Fibroblast of lung (primary cell): ENCODE measurements at places on chromosomes 2 and 18. TPM values are rescaled to one million over a fixed set of nuclear protein-coding genes. Genes with fewer than 3 reads are reported as not detected.

Gene VPS54
- polyA plus RNA-seq: 14.8 and 18.4 TPM in 2 replicates

Gene GALNT5
- 51.5 and 63.7 TPM in 2 replicates for polyA plus RNA-seq

Gene SAG
- polyA plus RNA-seq: not detected in 2 replicates

Gene SLC9A4
- polyA plus RNA-seq: not detected in 2 replicates

Gene WNT10A
- polyA plus RNA-seq: not detected in 2 replicates

Gene CTAGE1
- polyA plus RNA-seq: 0.02 TPM in 1 of 2 replicates, not detected in the other

Gene FNDC4
- 9.6 and 15.2 TPM in 2 replicates for polyA plus RNA-seq

Gene RAD51AP2
- polyA plus RNA-seq: 0.02 TPM in 1 of 2 replicates, not detected in the other

Gene VWA3B
- not detected in 2 replicates for polyA plus RNA-seq

Gene BCL11A
- polyA plus RNA-seq: 0.09 TPM in 1 of 2 replicates, not detected in the other

DNA sequence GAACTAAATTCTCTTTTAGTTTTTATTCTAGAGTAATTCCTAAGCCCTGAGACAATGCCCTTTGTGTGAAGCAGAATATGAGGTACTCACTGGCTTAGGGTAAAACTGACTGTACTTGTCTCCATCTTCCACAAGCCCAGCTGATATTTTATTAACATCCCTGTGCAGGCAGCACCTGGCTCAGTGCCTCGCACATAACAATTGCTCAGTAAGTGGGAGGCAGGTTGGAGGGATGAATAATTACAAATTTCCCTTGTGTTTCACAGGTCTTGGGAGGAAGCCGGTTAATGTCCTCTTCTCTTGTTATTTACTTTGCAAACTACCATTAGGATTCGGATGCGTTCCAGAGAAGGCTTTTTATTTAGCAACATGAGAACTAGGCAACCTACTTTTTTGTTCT lies 249.8 kb upstream of the FSHR start:
- no peak for DNase-seq

DNA sequence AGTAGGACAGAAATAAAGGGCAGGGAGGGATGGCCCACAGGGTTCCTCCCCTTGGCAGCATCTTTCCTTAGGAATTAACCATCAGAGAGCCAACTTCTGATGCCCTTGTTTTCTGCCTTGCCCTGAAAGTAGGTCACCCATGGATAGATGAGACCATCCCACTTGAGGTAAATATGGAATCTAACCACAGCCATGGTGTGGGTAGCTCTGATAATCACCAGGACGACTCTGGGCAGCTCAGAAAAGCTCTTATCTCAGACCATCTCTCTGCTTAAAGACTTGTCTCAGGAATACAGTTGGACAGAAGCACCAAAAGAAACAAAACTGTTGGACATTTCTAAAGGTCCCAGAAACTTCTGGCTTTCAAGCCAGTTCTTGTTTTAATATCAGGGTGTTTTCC lies 101.4 kb upstream of the CELF4 start:
- no peak for DNase-seq

DNA sequence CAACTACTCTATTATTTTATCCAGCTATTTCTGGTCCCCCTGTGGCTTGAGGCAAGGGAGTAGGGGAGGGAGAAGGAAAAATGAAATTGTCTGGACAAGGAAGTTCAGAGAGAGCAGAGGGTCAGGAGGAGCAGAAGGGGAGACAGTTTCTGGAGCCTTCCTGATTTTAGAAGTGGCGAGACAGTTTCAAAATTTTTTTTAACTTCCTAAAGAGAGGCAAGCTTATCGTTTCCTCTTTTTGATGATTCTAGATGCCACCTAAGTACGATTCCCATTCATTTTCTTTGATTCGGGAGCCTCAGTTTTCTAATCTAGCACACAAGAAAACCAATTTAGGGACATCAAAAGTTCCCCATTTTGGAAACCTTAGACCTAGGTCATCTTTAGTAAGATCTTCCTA lies 96.9 kb upstream of the B3GNT2 start:
- DNase-seq: no peak

GRCh38 chr2:207133458-207133819 lies 32.3 kb downstream of the KLF7 start:
- DNase-seq: no peak

DNA sequence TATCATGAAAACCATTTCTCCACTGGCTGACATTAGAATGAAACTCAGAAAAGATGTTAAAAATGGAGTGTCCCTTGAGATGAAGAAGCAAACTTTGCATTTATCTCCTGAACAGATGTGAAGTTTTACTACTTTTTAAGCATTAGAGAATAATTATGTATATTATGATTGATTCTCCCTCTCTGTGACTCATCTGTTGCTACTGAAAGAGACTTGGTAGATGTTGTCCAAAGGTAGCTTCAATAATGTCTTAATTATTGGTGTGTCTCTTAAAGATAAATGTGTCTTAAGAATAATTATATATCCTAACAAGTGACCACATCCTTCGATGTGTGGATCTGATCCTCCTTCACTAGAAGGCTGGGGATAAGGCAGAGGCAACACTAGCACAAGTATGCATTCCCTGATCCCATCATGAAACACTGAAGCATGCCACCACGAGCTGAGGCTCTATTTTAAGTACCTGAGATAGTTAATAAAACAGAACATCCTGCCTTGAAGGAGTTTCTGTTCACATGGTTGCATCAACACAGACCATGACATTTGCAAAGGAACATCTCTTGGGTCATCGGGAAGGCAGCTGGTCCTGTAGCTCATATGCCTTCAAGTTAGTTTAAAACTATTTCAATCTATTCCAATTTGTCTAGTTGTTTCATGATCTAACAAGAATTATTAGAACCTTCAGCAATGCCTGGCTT lies 15.5 kb downstream of the RND3 start:
- DNase-seq: no peak

DNA sequence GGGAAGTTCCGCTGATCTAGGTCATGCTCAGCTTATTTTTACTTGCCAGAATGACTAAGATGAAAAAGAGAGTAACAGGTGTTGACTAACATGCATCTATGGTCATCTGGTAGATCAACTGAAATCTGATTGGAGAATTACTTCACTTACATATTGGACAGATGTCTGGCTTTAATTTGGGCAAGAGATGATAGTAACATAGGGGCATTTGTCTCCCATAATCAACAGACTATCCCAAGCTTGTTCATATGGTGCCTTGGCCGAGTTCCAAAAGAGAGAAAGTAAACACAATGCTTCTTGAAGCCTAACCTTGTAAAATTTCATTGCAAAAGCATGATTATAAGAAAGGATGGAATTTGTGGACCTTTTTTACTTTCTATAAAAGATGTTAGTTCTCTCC lies 503.7 kb downstream of the ADCYAP1 start:
- no peak for DNase-seq

- DNase-seq: no peak
Measured at GRCh38 chr2:129006135-129006886, 687.6 kb upstream of the HS6ST1 start.

DNA sequence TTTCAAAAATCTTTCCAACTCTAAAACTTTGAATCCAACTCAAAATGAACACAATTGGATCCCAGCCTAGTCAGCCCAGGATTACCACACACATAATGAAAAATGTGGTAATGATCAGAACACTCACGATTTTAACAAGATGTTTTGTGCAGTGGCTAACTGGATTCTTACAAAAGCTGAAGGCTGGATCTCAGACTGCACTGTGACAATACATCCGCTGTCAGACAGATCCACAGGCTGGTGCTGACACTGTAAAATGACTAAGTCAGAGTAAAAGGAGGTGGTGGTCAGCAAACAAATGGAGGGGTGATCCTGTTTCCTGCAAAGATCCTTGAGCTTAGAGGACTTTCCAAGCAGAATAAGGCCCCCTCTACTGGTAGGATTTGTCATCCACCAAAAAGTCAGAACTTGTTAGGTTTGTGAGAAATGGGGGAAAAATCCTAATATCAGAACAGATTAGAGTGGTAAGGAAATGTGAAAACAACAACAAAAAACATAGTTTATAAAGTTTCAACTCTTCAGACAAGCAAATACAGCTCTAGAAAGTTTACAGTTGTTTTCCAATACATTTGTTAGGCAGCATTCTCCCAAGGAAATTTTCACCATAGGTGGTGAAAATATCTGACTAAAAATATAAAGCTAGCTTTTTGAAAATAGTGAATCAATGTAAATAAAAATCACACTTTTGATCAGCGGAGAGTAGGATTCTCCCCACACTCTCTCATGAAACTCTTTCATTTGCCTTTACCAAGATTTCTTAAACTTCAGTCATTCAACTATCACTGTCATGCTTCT lies 211.9 kb downstream of the AGPS start:
- DNase-seq: peak; percentile 67

DNA sequence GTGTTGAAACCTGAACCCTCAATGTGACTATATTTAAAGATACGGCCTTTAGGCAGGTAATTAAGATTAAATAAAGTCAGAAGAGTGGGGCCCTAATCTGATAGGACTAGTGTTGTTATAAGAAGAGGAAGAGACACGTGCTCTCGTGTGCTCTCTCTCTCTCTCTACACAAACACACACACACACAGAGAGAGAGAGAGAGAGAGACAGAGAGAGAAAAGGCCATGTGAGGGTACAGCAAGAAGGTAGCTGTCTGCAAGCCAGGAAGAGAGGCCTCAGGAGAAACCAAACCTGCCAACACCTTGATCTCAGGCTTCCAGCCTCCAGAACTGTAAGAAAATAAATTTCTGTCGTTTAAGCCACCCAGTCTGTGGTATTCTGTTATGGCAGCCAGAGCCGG lies 106.7 kb downstream of the FTCDNL1 start:
- no peak for DNase-seq

- peak; percentile 26 for DNase-seq
Measured at GRCh38 chr2:20049637-20050036, 1.8 kb downstream of the LAPTM4A start.

GRCh38 chr18:32019251-32019948 lies 775 bp downstream of the RNF125 start:
- DNase-seq: peak; percentile 34

- no peak for DNase-seq
Measured at GRCh38 chr2:113005030-113005509, at the start of gene IL36A. Gene IL36A (plus strand): TSS chr2:113005459. CDS start chr2:113005872, 413 bp downstream.

DNA sequence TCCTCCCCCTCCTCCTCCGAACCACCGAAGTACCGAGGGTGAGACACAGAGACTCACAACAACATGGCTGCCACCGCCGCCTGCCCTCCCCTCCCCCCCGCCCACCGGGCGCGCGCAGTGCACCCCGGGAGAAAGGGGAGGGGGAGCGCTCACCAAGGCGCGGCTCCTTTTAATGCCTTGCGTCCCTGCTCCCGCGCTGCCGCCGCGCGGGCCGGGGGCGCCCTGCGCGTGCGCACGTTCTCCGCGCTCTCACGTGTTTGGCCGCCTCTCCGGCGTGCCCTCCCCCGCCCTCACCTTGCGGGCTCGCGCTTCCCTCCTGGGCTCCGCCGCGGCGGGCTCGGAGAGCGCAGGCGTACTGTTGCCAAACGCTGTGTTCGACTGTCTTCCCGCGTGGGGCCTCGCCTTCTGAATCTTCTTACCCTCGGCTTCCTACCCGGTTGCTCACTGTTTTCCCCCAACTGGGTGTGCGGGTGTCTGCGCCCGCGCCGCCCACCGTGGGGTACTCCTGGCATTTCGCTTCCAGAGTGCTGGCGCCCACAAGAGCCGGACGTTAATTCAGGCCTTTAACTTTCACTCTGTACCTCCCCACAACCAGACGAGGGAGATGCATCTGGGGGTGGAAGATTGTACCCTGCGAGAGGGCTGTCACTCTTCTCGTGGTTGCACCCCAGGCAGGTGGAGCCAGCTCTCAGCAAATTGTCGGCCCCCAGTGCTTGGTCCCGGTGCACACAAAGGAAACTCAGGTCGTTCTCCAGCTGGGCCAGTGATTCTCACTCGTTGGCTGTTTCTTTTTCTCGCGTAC lies at the start of gene PUM2:
Gene PUM2 (minus strand): TSS at position 92 of the 802 bp plus-strand sequence. CDS start 23,484 bp downstream, outside the sequence.
- peak; percentile 94 for DNase-seq

DNA sequence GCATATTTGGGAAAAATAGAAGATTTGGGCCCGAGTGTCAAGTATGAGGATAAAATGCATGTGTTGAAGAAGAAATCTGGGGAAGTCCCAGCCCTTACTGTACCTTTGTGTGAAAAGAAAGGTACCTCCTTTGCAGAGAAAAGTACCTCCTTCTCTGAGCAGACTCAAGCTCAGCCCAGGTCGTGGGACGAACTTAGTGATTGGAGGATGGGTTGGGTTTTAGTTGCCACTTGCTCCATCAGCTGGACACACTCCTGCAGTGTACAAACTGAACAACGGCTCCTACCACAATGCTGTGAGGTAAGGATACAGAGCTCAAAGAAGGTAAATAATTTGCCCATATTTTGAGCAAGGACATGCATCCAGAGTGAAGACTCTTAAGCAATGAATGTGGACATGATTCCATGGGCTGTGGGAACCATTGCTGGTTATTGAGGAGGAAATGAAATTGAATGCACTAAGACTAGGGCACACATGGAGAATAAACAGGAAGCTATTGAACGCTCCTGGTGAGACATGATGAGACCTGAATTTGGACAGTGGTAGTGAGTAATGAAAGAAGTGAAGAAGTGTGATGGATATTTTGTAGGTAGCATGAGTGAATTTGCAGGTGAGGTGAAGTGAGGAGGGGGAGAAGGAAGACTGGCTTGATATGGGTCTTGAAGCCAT lies 49.8 kb upstream of the IL1RL1 start:
- no peak for DNase-seq

DNA sequence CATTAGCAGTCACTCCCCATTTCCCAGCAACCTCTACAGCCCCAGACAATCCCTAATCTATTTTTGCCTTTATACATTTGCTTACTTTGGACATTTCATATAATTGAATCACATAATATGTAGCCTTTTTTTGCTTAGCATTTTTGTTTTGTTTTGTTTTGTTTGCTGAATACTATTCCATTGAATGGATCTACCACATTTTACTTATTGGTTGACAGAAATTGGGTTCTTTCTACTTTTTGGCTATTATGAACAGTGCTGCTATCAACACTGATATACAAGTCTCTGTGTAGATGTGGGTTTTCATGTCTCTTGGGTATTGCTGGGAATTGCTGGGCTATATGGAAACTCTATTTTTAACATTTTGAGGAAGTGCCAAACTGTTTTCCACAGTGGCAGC lies 7.6 kb downstream of the PTPN18 start:
- DNase-seq: no peak

DNA sequence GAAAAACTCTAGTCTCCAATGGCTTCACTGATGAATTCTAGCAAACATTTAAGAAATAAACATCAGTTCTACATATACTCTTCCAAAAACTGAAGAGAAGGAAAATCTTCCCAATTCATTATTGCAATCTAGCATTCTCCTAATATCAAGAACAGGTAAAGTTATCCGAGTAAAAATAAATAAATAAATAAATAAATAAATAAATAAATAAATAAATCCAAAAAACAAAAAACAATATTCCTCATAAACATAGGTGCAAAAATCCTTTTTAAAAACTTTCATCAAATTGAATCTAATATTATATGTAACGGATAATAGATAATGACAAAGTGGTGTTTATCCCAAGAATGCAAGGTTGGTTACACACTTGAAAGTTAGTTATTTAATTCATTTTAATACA lies 58.4 kb upstream of the TMEM247 start:
- no peak for DNase-seq

GRCh38 chr18:36661999-36662398 lies 166.8 kb downstream of the TPGS2 start:
- DNase-seq: peak; percentile 3

- DNase-seq: peak; percentile 58
Measured at GRCh38 chr2:200357845-200358244, 51.4 kb downstream of the SPATS2L start.

- DNase-seq: no peak
Measured at GRCh38 chr2:190452433-190452832, 44.3 kb downstream of the MFSD6 start.
